Nucleus accumbens (tissue), 56 donors: ENCODE measurements at places on chromosomes 6 and 20.

GRCh38 chr6:142860498-142860897 lies 84.5 kb downstream of the HIVEP2 start:
- DNase-seq: no peak

GRCh38 chr20:62956387-62957135 lies 4.1 kb downstream of the SLC17A9 start:
- DNase-seq: no peak

- no peak for DNase-seq
Measured at GRCh38 chr6:18269253-18269652, 4.9 kb upstream of the DEK start.

- no peak for DNase-seq
Measured at GRCh38 chr6:134515986-134516385, 198.1 kb upstream of the SGK1 start.

- no peak for DNase-seq
Measured at GRCh38 chr20:37207171-37207570, 27.8 kb upstream of the MROH8 start.

- DNase-seq: no peak
Measured at GRCh38 chr6:11614534-11615213, 77.1 kb downstream of the TMEM170B start.

DNA sequence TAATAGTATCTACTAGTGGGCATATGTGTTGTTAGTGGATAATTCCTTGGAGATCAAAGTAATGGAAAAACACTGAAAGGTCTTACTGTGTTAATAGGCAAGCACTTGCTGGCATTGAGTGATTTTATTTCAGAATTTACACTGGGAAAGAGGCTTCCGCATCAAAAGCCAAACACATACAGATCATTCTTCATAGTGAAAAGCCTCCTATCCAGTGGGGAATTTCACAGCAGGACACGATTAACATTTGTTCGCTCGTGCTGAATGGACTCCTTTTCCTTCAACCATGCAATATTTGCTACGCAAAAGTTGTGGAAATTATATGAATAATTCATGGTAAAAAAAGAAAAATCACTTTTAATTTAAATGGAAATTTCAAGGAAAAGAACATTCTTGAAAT lies 26.4 kb downstream of the GABRR1 start:
- no peak for DNase-seq

- DNase-seq: no peak
Measured at GRCh38 chr6:44771647-44772415, 384.3 kb downstream of the CDC5L start.

GRCh38 chr20:50491926-50492634 lies 18.1 kb upstream of the PTPN1 start:
- no peak for DNase-seq

GRCh38 chr6:29696147-29697125 lies 15.5 kb upstream of the ZFP57 start:
- DNase-seq: no peak

DNA sequence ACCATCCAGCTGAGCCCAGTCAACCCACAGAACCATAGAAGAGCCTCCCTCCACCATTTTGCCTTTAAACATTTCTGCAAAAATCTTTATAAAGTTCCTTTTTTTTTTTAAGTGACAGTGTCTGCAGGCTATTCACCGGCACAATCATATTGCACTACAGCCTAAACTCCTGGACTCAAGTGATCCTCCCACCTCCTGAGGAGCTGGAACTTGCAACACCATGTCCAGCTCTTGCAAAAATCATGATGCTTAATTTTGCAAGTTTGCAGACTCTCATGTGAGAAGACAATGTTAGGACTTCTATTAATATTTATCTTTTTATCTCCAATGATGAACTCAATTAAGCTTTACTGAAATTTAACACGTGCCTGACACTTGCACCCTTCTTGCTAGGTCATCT lies 88.8 kb downstream of the INSM1 start:
- no peak for DNase-seq

- DNase-seq: no peak
Measured at GRCh38 chr6:167793421-167793820, 33.3 kb upstream of the AFDN start.

DNA sequence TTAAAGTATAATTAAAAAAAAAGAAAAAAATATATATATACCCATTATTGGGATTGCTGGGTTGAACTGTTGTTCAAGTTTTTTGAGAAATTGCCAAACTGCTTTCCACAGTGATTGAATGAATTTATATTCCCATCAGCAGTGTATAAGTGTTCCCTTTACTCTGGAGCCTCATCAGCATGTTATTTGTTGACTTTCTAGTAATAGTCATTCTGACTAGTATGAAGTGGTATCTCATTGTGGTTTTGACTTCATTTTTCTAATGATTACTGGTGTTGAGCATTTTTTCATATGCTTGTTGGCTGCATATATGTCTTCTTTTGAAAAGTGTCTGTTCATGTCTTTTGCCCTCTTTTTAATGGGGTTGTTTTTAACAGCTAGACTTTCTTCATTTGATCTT lies 1260.8 kb upstream of the GJE1 start:
- DNase-seq: no peak

- DNase-seq: peak; percentile 90
Measured at GRCh38 chr6:7974938-7975763, 64.6 kb upstream of the TXNDC5 start.

GRCh38 chr6:74705451-74705850 lies 500.4 kb downstream of the COL12A1 start:
- DNase-seq: no peak

DNA sequence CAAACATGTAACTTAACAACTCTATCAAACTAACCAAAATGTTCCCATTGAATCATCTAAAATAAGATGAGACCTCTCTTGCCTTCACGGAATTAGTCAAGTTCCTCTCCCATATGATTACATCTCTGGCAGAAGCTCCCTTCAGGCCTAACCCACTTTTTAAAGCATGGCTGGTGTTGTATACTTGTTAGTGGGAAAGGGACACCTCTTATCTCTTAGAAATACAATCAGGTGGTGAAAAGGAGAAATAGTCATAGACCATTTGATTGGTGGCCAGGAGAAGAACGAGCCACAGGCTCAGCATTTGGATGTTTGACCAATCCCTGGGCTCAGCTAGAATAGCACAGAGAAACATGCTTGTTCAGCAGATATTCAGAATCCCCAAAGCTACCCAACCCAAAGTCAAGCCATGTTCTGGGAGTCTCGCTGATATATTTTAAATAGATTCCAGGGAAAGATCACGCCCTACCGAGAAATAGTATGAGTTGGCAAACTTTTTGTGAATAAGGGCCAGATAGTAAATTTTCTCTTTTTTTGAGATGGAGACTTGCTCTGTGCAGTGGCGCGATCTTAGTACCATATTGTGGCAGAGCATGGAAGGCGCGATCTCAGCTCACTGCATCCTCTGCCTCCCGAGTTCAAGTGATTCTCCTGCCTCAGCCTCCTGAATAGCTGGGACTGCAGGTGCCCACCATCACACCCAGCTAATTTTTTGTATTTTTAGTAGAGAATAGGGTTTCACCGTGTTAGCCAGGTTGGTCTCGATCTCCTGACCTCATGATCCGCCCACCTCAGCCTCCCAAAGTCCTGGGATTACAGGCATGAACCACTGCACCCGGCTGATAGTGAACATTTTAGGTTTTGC lies 126.3 kb upstream of the MYLIP start:
- DNase-seq: no peak

GRCh38 chr6:144564202-144564601 lies 279.1 kb downstream of the UTRN start:
- no peak for DNase-seq

DNA sequence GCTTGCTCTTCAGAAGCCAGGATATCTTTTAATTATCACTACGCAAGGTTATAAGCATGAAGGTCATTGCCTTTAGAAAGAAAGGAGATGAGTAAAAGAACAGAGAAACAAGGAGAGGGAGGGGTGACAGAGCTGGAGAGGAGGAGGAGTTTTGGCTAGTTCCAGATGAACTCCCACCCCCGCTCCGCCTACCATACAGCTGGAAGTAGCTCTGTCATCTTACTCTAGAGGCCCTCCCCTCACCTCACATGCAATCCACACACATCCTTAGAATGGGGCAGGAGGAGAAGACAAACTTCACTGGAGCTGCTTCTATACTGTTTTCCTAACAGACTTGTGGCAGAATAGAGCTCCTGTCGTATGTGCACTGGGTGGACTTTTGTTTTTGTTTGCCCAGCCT lies 144.7 kb downstream of the SCML4 start:
- no peak for DNase-seq

DNA sequence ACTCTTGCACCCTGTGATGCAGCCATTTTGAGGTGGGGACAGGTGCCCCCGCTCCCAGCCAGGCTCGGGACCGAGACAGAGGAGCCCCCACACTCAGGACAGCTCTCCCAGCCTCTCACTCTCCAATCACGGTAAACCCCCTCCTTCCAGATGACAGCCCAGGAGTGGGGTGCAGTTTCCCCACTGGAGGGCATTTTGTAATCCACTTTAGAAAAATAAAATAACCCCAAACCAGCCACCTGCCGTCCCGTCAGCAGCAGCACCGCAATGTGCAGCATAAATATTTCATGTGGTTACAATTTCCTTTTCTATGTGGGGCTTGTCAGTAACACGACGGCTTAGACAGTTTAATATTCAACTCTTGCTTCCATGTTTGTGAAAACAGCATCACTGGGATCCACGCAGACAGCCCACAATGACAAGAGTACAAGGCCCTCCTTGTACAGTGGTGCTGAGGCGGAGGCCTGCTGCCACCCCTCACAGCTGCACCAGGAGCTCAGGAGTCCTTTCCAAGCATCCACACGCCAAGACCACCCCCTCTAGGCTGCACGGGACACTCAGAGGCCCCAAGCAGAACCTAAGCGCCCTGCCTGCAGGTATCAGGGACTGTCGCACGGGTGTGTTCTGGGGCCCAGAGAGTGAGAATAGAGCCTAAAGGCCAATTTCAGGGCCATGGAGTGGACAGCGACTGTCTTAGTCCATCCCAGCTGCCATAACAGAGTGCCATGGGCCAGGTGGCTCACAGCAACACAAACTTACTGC lies 116.7 kb downstream of the JPH2 start:
- no peak for DNase-seq

DNA sequence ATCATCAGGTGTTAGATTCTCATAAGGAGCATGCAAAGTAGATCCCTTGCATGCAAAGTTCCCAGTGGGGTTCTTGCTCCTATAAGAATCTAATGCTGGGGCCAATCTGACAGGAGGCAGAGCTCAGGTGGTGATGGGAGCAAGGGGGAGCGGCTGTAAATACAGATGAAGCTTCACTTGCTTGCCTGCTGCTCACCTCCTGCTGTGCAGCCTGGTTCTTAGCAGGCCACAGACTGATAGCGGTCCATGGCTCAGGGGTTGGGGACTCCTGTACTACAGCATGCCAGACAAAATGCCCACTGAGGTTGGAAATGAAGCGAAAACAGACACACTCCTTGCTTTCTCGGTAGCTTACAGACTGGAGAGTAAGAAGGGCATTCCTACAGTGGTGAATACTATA lies 386.8 kb downstream of the PLCB1 start:
- DNase-seq: no peak

DNA sequence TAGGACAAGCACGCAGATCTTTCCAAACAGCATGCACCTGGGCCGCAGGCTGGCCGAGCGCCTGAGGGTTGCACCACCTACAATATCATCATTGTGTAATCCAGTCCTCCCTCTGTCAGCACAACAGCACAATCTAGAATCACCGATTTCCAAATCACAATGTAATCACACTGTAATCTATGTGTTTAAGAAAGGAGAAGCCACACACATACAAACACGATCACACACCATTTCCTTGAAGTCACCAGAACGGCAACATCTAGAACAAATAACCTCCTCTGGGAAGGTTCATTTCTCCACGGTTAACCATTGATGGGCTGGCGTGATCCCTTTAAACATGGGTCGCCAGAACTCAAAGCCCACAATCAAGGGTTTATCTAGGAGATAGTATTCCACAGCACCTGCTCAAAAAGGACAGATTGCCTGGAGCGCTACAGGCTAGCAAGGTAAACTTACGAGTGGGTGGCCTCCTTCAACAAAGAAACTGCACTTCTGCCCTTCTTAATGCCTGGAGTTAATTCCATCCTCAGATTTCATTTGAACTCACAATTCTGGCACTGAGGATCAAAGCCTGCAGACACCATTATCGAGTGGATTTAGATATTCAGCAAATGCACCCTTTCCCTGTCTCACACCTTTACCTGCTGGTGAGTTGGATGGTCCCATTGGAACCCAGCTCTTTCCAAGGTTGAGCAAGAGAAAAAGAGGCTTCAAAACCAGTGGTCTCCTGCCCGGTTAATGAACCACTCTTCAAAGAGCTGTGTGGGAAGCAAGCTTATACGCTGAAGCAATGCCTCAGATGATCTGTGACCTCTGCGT lies 83.8 kb upstream of the FOXQ1 start:
- DNase-seq: no peak

GRCh38 chr20:45937765-45938164 lies 3.3 kb downstream of the PCIF1 start:
- no peak for DNase-seq

DNA sequence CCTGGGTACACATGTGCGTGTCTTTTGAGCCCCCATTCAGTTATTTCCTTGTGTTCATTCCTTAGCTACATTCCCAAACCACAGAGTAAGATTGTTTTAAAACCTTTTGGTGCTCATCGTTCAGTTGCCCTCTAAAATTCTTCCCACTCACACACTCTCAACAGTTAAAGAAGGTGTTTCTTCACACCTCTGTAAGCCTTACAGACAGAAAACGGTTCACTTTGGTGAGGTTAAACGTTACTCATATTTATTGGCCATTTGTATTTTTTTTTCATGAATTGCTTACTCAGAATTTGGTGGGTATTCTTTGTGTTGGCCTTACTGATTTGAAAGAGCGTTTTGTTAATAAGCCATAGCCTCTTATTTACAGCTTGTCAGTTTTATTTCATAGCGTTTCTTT lies 97.7 kb downstream of the CDYL start:
- no peak for DNase-seq

GRCh38 chr6:105545947-105546731 lies 143.3 kb upstream of the PREP start:
- no peak for DNase-seq

- DNase-seq: no peak
Measured at GRCh38 chr6:30618270-30618797, 694 bp downstream of the MRPS18B start.
